Ascending aorta (tissue), 2 donors: ENCODE measurements at places on chromosomes 4 and X. TPM values are rescaled to one million over a fixed set of nuclear protein-coding genes. Genes with fewer than 3 reads are reported as not detected.

GRCh38 chr4:87090305-87090704 lies 130.1 kb downstream of the KLHL8 start:
- DNase-seq, result no peak

EDNRA gene
- 31.4 TPM for total RNA-seq

DNA sequence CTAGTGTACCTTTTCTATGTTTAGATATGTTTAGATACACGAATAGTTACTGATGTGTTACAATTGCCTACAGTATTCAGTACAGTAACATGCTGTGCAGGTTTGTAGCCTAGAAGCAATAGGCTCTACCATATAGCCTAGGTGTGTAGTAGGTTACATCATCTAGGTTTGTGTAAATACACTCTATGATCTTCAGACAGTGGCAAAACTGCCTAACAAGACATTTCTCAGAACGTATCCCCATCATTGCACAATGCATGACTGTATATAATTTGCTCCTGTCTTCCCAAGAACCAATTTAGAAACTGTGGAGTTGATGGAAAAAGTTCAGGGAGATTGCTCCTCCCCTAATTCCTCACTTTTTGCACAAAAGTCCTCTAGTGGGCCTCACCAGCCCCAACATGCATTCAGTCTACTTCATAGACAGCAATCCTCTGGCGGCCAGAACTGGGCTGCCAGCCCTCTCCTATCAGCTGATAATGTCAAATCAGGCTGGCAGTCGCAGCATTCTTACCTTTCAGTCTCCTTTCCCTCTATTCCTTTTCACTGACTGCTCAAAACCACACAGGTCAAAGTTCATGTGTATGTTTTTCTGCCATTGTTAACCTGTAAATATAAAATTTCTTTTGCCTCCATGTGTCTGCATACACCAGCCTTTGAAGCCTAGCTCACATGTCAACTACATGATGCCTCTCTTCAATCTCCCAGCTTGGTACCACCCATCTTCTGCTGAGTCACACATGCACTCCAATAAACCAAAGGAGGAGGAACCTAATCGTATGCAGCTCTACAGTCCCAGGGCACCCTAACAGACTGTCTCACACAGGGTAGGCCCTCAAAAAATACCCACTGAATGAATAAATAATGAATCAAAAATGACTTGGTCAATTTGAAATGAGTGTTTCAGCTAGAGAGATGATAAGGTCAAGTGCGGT lies 32.0 kb downstream of the BCLAF3 start:
- no peak for DNase-seq

DNA sequence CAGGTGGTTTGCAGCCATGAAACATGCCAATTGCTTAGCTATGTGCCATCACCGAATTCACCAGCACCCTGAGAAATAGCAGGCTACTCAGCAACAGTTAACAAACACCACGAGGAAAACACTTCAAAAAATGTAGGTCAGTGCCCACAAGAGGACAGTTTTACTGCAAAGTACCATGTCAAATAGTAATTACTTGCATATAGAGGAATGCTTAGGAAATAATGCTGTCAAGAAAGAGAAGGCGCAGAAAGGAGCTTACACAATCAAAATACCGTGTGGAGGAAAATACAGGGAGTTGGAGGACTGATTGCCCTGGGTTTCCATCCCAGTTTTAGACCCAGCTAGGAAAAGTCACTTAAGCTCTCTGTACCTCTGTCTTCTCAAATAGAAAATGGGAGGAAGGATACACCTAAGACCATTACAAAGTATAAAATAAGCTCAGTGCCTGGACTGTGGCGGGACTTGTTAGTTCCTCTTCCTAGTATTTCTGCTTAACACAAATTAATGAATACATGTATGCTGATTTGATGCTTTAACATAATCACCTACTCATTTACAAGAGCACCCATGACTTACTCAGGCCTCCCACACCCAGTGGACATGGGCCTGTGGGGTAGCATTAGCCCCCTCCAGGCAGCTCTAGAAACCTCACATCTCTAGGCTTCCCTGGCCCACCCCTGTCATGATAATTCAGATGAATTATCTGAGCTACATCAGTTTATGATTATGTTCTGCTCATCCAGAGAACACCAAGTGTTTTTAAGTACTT lies 44.5 kb upstream of the IL21 start:
- DNase-seq, result no peak

GRCh38 chr4:152713951-152714705 lies 34.3 kb upstream of the TMEM154 start:
- DNase-seq, result no peak

ATP2B3 gene
- 0.32 TPM for total RNA-seq

F11 gene
- not detected for total RNA-seq

GRCh38 chrX:75156531-75156945 lies 455 bp upstream of the ABCB7 start:
- no peak for DNase-seq

GRCh38 chr4:601612-602558 lies 23.5 kb upstream of the PDE6B start:
- DNase-seq, result no peak

SSX4B gene
- total RNA-seq, result not detected

- DNase-seq, result no peak
Measured at GRCh38 chrX:110402091-110402849, 43.6 kb downstream of the RTL9 start.

DNA sequence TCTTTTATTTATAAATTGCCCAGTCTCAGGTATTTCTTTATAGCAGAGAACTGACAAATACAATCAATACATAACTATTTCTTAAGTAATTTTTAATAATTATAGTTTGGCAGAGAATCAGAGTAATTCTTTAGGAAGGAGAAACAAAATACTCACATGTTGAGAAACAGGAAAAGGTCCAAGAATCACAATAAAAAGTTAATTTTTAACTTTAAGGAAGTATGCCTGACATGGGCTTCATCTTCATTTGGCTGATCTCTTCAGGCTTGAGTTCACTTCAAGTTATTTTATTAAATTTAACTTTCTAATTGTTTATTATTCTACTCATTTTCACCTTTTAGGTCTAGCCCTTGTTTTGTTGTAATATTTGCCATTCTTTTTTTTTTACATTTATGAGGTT lies 36.1 kb upstream of the RNF150 start:
- DNase-seq, result no peak

- DNase-seq, result no peak
Measured at GRCh38 chrX:13059637-13060499, 15.4 kb upstream of the FAM9C start.

- no peak for DNase-seq
Measured at GRCh38 chr4:56799161-56799759, 22.2 kb downstream of the SPINK2 start.

MAMLD1 gene
- 15.4 TPM for total RNA-seq

GRCh38 chr4:116849620-116850019 lies 235.8 kb downstream of the TRAM1L1 start:
- DNase-seq, result no peak

UGT2B15 gene
- 0.21 TPM for total RNA-seq

RAB39B gene
- total RNA-seq, result not detected

- no peak for DNase-seq
Measured at GRCh38 chr4:25120146-25120940, 39.9 kb downstream of the SEPSECS start.

DNA sequence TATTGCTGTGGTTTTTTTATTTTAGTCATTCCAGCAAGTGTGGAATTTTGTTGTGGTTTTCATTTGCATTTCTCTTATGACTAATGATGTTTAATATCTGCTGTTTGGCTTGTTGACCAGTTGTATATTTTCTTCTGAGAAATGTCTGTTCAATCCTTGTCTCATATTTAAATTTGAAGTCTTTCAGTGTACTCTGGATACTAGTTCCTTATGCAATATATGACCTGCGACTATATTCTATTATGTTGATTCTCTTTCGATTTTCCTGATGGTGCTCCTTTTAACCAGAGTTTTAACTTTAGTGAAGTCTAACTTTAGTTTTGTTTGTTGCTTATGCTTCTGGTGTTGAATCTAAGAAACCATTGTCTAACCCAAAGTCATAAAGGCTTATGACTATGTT lies 1528.0 kb downstream of the TECRL start:
- no peak for DNase-seq

DNA sequence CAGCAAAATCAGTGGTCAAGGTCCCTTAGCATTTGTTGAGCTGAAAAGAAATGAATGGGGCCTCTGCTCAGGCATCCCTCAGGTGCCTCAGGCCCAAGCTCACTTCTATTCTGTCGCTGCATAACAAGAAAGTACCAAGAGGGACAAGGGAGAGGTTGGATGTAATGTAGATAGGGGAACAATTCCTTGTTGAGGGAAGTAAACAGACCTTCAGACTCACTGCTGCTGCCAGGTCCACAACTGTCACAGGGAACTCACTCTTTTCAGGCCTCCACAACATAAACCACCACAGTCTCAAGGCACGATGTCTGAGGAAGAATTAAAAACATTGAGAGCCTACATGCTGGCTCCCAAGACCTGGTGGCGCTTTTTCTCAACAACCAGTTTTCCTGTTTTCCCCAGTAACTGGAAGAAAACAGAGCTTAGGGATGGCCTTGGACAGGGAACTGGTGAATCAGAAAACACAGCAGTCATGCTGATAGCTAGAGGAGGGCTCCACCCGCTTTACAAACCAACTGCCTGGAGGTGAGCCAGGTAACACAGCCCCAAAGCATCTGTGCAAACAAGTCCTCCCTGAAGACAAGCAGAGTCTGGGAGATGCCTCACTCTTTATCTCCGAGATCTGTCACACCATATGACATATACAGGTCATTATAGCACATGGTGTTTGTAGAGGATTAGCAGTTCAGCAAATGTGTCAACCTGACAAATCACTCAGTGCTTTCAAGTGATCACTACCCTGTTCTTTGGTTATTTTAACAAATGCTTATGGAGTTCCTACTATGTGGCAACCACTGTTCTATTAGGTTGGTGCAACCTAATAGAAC lies 14.3 kb upstream of the AWAT1 start:
- no peak for DNase-seq

GRCh38 chr4:23734000-23734399 lies 155.8 kb downstream of the PPARGC1A start:
- DNase-seq, result no peak

FAAH2 gene
- not detected for total RNA-seq

BMX gene
- 1.3 TPM for total RNA-seq

- DNase-seq, result no peak
Measured at GRCh38 chr4:183171484-183172267, 72.6 kb downstream of the WWC2 start.

FGFR3 gene
- total RNA-seq, result 3.7 TPM

ZCCHC12 gene
- total RNA-seq, result not detected

ZNF732 gene
- not detected for total RNA-seq

DNA sequence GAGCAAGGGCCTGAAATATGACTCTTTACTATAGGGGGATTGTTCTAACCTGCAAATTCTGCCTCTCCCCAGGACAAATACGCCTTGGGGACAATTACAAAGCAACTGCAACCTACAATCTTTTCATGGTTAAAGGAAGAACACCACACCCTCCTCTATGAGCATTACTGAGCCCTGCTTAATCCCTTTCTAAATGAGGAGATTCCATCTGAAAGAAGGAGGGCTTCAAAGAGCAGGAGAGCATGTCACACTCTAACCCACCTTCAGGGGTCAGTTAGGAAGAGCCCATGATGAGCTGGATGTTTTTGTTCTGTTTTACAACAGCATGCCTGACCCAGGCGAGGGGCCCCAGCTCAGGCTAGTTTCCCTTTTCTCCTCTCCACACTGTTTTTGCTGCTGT lies 134.0 kb upstream of the ANXA3 start:
- no peak for DNase-seq

GYPA gene
- not detected for total RNA-seq

DNA sequence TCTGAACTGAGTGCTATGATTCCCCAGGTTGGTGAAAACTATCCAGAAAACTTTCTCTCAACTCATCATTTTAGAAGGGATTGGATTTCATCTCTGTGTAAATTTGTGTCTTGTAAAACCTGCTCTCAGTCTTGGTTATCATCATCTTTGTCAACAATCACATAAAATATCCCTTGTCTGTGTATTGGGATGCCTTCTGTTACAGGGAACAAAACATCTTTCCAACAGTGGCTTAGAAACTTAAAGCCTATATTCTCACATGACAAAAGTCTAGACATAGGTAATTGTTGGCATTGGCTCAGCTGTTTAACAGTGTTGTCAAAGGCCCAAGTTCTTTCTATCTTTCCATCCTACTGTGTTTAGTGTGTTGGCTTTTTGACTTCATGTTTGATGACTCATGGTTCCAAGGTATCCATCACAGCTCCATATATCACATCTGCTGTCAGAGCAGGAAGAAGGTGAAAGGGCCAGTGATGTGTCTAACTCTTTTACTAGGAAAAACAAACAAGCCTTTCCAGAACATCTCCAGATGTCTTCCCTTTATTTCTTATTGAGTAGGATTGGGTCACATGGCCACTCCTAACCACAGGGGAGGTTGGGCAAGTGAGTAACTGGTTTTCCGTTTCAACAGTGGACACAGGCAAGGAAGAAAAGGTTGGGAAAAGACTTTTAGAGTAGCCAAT lies 65.0 kb downstream of the PHEX start:
- DNase-seq, result no peak

GRCh38 chrX:10557166-10557565 lies 63.2 kb downstream of the MID1 start:
- no peak for DNase-seq

- DNase-seq, result no peak
Measured at GRCh38 chrX:77925764-77926163, 15.3 kb downstream of the ATP7A start.

BEND2 gene
- not detected for total RNA-seq

- DNase-seq, result no peak
Measured at GRCh38 chrX:88886908-88887307, 139.9 kb downstream of the CPXCR1 start.

TNIP3 gene
- total RNA-seq, result not detected

- peak; percentile 16 for DNase-seq
Measured at GRCh38 chrX:69165087-69165651, at the start of gene PJA1. TSS of gene PJA1 (minus strand) at chrX:69165453. CDS start at chrX:69163073, 2,380 bp downstream.

UGT2B17 gene
- not detected for total RNA-seq

- DNase-seq, result no peak
Measured at GRCh38 chrX:13179100-13179499, 134.7 kb upstream of the FAM9C start.

GRCh38 chr4:123345137-123345934 lies 51.3 kb upstream of the SPRY1 start:
- DNase-seq, result no peak

PAGE2 gene
- not detected for total RNA-seq

GLRA2 gene
- not detected for total RNA-seq
